Endothelial cell of umbilical vein (primary cell): ENCODE measurements at places on chromosomes 11 and 22. TPM values are rescaled to one million over a fixed set of nuclear protein-coding genes. Genes with fewer than 3 reads are reported as not detected.
A peak's percentile ranks its signal among the peaks of the same experiment; 100 is the strongest.

DNA sequence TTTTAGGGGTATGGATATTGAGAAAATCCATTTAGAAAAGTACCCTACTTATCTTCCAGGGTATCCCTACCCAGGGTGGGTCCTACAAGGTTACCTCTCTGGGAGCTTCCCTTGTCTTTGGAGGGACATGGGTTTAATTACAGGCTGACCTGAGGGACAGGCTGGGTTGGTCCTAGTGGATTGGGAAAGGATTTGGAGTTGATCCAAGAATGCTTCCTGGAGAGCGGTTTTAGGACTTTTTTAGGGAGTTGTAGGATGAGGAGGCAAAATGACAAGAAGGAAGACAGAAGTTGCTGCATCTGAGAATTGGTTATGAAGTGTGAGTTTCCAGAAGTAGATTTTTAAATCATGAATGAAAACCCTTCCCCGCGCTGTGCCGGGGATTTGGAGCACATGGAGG, 61.8 kb upstream of the CRTAM start:
- no peak for DNase-seq

DNA sequence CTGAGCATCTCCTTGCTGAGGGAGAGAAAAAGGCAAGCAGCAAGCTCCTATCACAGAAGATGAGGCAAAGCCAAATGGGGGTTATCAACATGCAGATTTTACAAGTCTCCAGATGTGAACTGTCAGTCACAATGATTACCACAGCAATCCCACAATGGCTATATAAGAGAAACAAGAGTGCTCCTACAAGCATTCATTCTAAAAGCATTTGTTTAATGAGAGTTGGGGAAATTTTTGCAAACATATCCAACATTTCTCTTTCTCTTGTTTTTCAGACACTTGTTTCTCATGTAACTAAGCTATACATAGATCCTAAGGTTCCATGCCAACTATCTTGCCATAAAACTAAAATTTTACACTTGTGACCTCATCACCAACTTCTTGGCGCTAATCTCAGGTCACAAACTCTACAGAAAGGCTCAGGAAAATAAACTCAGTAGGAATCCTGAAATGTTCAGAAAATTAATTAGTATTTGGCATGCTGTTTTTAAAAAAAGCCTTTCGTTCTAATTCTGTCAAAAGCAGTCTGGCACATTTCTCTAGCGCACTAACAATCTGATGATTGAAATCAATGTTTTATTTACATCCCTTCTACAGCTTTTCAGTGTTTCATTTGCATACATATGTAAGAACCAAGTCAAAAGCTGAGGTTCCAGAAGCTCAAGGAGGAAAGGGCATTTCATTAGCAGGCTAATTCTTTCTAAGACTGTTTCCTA, 199.5 kb downstream of the TTC28 start:
- DNase-seq: no peak

DNA sequence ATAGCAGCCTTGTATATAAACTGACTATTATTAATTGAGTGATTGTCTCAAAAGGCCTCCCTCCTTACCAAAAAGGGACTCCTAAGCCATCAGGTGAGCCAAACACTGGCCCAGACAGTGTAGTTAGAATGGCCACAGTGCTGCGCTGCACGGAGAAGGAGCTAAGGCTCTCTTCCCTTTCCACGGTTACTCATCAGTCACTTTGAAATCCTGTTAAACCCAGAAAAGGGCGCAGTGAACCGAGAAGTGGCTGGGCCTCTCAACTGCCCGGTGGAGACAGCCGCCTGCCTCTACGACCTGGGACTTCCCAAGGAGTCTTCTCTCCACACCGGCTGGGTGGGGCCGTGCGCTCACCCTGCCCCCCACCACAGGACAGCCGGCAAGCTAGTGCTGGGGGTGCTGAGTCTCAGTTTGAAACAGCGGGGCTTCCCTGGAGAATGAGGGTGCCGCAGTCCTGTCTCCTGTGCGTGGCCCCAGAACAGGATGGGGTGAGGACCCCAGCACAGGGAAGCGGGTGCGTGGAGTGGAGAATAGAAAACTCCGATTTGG, 1.3 kb downstream of the MYH9 start:
- DNase-seq: peak; percentile 32

- no peak for DNase-seq
Observed at GRCh38 chr22:31626427-31627150, 35.4 kb downstream of the PISD start.

GRCh38 chr11:19957294-19957943, 202.9 kb downstream of the DBX1 start:
- DNase-seq: no peak

The KCNC1 gene
- total RNA-seq: not detected in 2 replicates

The CLMP gene
- total RNA-seq: 0.18 and 0.37 TPM in 2 replicates
